ENCODE measurements at places on chromosomes 6 and 20.

DNA sequence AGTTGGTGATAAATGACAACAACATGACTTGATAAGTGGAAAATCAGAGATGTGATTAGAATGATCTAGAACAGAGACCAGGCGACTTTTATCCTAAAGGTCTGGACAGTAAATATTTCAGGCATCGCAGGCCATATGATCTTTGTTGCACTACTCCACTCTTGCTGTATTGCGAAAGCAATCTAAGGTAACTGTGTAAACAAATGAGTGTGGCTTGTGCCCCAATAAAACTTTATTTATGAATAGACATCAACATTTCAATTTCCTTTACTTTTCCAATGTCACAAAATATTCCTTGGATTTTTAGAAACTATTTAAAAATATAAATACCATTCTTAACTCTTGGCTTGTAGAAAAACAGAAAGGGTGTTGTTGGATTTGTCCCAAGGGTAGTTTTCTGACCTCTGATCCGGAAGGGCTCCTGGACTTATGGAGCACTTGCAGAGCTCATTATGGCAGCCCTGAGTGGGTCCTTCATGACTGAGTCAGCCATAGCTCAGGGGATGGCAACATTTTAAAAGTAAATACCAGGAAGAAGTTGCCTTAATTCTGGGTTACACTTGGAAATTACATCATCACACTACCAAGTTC, 34.5 kb downstream of the IL20RA start:
- DNase-seq = no peak

GRCh38 chr20:41177636-41178035, 40.3 kb downstream of the PLCG1 start:
- DNase-seq = no peak

GRCh38 chr6:42372699-42373098, 79.0 kb downstream of the TRERF1 start:
- no peak for DNase-seq

- DNase-seq = no peak
Observed at GRCh38 chr20:1676650-1677049, 19.1 kb upstream of the SIRPG start.

- DNase-seq = no peak
Observed at GRCh38 chr6:138817799-138818198, 21.9 kb downstream of the ECT2L start.

- no peak for DNase-seq
Observed at GRCh38 chr6:100166956-100167355, 172.9 kb upstream of the MCHR2 start.

- no peak for DNase-seq
Observed at GRCh38 chr20:11173916-11174315, 500.1 kb upstream of the JAG1 start.

DNA sequence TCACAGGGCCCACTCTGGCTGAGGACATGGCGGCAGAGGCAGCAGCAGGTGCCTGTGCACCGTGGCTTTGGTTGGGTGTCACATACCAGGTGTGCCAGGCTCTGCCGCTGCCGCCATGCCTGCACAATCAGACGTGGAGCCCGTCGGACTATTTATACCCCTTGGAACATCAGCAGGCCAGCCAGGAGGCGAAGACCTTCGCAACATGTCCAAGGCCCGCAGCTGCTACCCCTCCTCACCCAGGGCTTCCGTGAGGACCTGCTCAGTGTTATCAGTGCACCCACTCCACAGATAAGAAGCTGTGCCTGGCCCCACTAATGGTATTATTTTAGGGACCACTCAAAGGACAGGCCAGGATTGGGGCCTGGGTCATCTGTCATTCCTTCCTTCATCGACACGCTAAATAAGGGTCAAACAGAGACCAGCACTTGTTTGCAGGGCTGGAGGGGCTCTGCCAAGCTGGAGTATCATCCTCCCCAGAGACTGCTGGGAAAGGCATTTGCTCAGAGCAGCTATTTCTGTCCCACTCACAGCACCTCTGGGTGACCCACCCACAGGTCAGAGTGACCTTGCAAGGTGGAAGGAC, 109.2 kb downstream of the BMP7 start:
- DNase-seq = no peak

DNA sequence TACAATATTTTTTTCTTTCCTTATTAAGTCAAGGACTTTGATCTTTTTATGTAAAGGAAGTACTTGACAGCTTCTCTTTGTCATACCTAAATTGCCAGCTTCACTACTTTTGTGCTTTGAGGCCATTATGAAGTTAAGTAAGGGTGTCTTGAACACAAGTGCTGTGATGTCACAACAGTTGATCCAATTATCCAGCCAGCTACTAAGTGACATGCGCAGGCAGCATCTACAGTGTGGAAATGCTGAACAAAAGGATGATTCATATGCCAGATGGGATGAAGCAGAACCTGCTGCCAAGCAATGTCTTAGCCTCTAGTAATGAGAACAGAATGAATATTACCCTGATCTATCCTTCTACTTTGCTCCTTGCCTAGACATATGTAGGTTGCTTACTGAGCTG, 68.3 kb upstream of the TMEM244 start:
- DNase-seq = no peak

DNA sequence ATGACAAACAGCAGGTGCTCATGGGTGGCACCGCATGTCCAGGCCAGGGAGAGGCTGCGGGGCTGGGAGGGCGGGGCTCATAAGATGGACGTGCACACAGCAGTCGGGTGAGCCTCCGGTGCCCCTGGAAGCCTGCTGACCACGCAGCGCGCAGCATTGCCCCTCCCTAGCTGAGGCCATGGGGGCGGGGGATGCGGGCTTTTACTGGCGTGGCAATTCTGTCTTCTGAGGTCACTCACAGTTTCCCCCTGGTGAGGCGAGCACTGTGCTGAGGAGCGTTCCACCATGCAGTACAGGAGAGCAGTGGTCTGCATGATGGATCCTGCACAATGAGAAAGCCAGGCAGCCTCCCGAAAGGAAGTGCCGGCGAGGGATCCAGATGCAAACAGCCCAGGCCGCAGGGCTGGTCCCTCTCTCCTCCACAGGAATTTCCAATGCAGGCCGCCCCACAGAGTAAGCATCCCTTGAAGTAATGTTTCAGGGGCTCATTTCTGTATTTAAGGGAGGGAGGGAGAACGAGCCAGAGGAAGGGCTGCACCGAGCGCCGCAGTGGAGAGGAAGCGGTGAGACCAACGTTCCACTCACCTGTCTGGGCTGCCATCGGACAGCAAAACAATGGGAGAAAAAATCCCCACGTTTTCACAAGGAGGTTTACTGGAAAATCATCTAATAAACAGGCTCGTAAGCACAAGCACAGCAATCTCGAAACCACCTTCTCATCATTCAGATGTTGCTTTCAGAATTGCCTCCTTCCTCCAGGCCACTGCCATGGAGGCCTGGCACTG, 56.0 kb downstream of the IRF4 start:
- DNase-seq = no peak
